ENCODE measurements at places on chromosomes 4 and X. TPM values are rescaled to one million over a fixed set of nuclear protein-coding genes. Genes with fewer than 3 reads are reported as not detected.

The TMEM128 gene
- 17.3 TPM for total RNA-seq

The NALF2 gene
- 0.09 TPM for total RNA-seq

The GAGE1 gene
- total RNA-seq = not detected

The ZNF630 gene
- 0.26 TPM for total RNA-seq

The SOX3 gene
- not detected for total RNA-seq

The FGFBP1 gene
- total RNA-seq = not detected

The CCDC110 gene
- total RNA-seq = 0.93 TPM

The CPLX1 gene
- total RNA-seq = 0.47 TPM

The CFAP47 gene
- total RNA-seq = not detected

The PRRG3 gene
- total RNA-seq = not detected

The MCF2 gene
- 0.93 TPM for total RNA-seq

The DSPP gene
- total RNA-seq = not detected
